Aorta (tissue), 5 donors: ENCODE measurements at places on chromosomes 1 and 21.

GRCh38 chr1:30872948-30873263 lies 35.7 kb downstream of the SDC3 start:
- DNase-seq, result no peak

GRCh38 chr1:7558041-7558461 lies 213.0 kb upstream of the VAMP3 start:
- DNase-seq, result peak; percentile 77

DNA sequence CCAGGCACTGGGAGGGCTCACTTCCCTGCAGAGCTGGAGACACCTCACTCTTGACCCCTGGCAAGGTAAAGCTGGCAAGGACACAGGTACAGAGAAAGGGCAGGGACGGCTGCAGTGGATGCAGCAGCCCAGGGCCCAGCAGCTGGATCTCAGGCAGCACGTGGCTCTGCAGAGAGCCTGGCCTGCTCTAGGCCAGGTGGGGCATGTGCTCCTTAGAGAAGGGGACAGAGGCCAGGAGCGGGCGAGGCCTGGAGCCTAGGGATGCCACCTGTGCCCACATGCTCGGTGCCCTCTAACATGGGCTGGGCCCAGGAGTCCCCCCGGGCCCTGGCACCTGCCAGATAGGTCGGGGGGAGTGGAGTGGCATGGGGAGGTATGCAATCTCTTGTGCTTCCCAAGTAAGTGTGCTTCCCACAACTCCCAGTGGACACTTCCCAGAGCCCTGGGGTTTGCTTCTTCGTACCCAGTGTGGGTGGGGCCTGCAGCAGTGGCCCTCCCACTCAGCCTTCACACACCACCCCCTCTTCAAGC lies 30.0 kb downstream of the WNT3A start:
- peak; percentile 12 for DNase-seq

DNA sequence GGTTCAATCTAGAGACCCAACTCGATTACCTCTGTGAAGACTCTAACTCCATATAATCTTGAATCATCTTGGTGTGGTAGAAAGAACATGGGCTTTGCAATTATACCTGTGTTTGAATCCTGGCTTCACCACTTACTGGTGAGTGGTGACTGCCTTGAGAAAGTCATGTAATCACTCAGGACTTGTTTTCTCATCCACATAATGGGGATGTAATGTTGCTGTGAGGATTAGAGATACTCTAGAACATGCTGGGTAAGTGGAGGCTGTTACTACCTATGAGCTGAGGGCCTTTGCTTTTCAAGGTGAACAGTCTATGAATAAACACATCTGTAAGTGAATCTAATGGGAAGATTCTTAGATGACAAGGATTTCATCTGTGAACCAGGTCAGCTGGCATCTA lies 2.6 kb upstream of the DYRK1A start:
- no peak for DNase-seq

- DNase-seq, result no peak
Measured at GRCh38 chr1:90952906-90953305, 68.9 kb downstream of the ZNF644 start.

- DNase-seq, result peak; percentile 90
Measured at GRCh38 chr1:161117759-161118581, at the start of the genes NIT1 and PFDN2. TSS of gene NIT1 (plus strand) at chr1:161118105. CDS start at chr1:161118177, 72 bp downstream. TSS of gene PFDN2 (minus strand) at chr1:161118037. CDS start at chr1:161118026, 11 bp downstream.

- DNase-seq, result no peak
Measured at GRCh38 chr1:228736844-228737445, 1.7 kb downstream of the RHOU start.

DNA sequence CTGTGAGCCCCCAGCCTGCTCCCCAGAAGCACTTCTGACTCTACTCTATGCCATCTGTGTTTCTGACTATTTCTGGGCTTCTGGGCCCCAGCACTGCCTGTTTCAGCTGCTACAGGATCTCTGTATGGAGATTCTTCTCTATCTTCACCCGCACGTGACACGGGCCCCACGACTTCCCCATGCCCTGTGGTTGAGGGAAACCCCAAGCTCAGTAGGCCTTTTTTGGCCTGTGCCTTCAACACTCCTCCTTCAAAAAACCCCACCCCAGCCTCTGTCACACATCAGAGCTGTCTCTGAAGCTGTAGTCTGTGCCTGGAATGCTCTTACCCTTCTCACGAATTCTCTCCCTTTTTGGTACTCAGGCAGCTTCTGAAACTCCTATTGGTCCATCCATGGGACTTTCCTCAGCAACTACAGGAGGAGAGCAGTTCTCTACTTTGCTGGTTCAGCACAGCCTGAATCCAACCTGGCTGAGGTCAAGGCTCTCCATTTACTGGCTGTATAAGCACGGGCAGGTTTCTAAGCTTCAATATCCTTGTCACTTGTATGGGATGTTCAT lies 2.0 kb upstream of the NID1 start:
- no peak for DNase-seq

DNA sequence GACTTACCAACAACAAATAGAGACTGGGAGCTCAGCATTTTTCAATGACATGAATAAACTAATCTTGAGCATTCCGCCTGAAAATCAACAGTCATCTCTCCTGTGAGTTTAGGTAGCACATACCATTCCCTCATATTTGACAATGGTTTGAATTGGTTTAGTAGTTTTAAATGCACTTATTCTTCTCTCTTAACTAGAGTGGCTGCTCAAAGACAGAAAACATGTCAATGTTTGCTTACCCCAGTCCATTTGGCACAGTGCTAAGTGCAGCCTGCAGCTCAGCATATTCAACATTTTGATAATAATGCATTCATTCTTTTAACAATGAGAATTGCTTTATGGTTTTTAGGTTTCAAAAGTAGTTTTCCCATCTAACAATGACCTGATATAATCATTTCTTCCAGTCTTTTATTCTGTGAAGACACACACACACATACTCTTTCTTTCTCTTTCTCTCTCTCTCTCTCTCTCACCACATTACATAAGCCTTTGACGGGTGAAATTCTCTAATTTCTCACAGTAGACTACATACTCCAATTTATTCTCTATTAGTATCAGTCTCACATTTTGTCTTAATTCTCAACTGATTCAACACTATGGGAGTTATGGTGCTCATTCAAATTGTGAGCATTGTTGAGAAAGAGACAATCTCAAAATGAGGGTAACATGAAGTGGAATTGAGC lies 432.3 kb downstream of the LRRIQ3 start:
- no peak for DNase-seq

- DNase-seq, result no peak
Measured at GRCh38 chr1:55337801-55338447, 122.8 kb upstream of the USP24 start.

GRCh38 chr1:39105841-39106765 lies 80.0 kb downstream of the NDUFS5 start:
- DNase-seq, result peak; percentile 84

- DNase-seq, result no peak
Measured at GRCh38 chr21:19490481-19490880, 1086.9 kb upstream of the TMPRSS15 start.

DNA sequence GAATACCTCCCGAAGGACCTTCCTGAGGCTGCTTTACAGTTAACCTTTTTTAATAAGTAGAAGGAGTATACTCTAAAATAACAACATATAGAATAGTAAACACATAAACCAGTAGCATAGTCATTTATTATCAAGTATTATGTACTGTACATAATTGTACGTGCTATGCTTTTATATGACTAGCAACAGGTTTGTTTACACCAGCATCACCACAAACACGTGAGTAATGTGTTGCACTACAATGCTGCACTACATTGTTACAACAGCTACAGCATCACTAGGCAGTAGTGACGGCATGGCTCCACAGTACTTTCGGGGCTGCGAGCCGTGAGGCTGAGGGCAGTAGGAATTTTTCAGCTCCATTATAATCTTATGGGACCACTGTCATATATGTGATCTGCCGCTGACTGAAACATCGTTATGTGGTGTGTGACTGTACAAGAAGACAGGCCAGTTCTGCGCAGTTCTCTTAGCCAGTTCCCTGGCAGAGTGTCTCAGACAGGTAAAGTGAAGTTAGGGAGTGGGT lies 82.8 kb upstream of the LRRC8D start:
- no peak for DNase-seq

- DNase-seq, result no peak
Measured at GRCh38 chr1:171939740-171940139, 98.4 kb downstream of the DNM3 start.

GRCh38 chr1:78468521-78468920 lies 22.3 kb upstream of the PTGFR start:
- no peak for DNase-seq

- no peak for DNase-seq
Measured at GRCh38 chr1:185971688-185972087, 237.5 kb downstream of the HMCN1 start.

DNA sequence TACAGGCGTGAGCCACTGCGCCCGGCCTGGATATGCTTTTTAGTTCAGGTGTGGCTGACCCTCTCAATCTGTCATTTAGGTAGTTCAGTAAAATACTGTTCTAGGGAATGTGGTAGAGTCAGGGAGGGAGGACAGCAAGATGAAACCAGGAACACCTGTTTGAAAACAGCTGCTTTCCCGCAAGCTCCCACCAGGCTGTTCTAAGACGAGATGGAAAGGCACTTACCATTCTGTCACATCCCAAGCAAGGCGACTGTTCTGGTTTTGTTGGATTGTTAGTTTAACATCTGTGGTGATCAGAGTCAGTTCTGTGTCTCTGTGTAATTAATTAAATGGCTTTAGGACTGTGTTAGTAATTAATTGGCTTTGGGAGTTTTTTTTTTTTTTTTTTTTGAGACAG lies 2.9 kb downstream of the CHAF1B start:
- no peak for DNase-seq

DNA sequence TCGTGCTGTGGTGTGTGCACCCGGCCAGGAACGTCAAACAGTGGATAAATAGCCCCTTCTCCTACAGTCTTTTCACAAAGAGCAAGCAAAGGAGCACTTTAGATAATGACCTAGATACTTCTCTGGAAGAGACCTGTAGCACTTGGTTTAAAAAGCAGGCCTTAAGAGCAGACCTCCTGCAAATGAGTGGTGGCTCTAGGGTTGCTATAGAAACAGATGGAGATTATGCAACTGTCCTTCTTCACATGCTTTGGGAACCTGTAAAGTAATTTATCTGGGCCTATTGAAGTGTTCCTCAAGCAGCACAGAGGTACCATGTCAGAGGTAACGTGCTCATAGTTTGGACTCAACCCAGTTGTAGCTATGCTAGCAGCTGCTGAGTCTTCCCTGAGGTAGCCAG lies 208.2 kb upstream of the KIAA0040 start:
- DNase-seq, result no peak

DNA sequence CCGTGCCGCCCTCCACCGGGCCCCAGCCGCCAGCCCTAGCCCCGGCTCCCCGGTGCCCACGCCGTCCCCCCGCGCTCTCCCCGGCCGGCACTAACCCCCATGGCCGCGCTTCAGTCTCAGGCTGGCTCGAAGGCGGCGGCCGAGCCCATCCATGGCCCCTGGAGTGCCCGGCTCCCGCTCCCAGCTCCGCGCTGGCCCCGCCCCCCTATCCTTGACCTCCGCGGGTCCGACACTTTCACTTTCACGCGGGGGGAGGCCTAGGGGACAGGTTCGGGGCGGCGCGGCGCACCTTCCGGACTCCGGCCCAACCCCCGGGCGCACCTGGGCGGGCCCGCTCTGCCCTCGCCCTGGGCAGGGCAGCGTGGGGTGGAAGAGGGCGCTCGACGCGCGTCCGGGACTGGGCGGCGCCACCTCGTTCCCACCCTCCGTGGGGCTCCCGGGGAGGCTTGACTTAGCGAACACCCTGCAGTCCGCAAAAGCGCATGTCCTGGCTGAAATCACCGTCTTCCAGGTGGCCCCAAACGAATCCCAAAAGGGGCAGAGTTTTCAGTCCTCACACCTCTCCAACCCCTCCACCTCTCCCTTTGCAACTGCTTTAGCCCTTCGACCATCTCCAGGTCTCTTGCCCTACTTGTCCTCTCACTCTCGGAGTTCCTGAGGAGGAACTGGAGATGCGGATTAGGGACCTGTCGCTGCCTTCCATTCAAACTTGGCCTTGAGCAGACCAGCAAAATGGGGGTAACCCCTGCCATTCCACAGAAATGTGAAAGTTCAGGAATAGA lies 3.9 kb upstream of the DENND2D start:
- DNase-seq, result peak; percentile 82

DNA sequence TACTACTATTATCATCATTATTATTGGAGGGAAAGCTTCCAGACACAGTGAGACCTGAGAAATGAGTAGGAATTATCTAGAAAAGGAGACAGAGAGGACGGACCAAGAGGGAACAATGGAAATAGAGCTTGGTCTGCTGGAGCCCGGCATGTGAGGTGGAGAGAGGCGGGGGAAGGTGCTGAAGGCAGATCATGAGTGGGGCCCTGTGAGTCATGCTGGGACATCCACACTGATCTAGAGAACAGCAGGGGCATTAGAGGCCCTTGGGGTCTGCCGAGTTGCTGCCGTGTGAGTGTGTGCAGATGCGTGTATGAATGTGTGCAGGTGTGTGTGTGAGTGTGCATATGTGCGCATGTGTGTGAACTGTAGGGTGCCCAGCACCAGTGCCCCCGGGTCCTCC lies 65.7 kb downstream of the TMCO4 start:
- DNase-seq, result no peak

DNA sequence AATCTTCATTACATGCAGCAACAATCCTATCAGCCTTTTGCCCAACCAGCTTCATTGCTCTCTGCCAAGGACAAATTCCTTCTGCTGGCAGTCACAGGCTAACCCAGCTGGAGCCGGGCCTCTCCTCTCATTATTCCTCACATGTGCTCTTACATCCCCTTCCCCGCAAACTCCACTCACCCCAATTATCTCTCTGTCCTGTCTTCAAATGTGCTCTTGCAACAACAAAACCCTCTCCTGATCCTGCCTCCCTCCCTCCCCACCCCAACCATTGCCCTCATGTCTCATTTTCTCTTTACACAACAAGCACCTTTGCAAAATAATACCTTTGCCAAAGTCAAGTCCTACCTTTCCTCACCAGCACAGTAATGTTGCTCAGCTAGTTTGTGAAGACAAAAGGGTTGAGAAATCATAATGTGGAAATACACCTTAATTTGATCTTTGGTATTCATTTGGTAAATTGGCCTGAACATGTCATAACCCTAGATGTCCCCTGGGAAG lies 36.0 kb upstream of the DHCR24 start:
- no peak for DNase-seq

- no peak for DNase-seq
Measured at GRCh38 chr1:21302747-21303715, 12.8 kb upstream of the ECE1 start.

- no peak for DNase-seq
Measured at GRCh38 chr1:193068013-193068412, 8.6 kb downstream of the RO60 start.

DNA sequence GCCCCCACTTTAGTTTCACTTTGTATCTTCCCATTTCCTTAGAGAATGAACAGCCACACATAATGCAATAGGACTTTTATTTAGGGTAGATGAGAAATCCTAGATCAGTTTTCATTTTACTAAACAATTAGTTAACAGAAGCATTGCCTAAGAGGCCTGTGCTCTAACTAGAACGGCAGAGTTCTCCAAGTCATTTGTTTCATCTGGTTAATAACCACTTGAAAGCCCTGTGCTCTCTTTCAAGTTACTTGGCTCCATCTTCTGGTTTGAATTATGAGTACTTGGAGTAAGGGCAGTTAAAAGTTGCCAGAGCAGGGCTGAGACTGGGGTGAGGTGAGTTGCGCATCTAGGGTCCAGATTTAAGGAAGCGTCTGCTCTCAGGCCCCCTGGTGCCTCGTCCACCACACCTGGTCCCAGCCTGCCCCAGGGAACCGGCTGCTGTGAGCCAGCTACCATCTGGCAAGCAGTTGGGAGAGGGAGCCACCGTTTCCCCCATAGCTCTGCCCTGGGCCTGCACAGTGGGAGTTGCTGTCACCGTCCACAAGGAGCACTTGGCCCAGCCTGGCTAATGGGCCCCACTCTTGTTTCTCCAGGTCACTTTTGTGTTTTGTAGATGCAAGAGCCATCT lies 18.1 kb upstream of the SLC44A3 start:
- DNase-seq, result peak; percentile 53

- DNase-seq, result no peak
Measured at GRCh38 chr1:221184131-221184794, 305.0 kb downstream of the HLX start.
